ENCODE measurements at places on chromosomes 12 and 14.
A peak's percentile ranks its signal among the peaks of the same experiment; 100 is the strongest.

GRCh38 chr14:76640923-76641395 is 120.3 kb upstream of the VASH1 start:
- no peak for DNase-seq

DNA sequence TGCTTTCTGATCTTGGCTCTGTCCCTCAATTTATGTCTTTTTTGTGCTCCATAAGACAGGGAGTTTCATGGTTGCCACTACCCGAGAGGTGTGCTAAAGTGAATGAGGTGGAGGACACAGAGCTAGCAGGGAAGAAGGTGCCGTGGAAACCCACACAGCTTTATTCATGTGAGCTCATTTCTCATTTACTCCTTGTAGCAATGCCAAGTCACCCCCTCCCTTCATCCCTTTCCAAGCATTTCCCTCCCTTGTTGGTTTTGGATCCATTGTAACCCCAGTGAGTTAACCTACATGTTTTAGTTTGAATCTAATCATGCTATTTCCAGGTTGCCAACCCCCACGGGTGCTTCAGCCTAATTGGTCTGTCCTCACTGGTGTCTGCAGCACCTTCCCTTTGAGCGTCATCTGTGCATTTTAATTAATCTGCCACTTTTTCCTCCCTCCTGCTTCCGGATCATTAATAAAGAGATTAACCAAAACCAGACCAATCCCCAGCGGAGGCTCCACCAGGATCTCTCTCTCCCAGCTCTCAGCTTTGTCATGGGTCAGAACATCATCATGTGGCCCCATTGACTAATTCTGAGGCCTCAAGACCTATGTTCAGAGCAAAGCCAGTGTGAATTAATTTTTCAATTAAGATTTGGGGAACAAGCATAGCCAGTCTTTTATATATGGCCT is 56.2 kb downstream of the NTF3 start:
- DNase-seq = no peak

GRCh38 chr14:56423544-56423943 is 156.1 kb upstream of the TMEM260 start:
- DNase-seq = no peak

- no peak for DNase-seq
Observed at GRCh38 chr14:104637546-104638003, 33.0 kb upstream of the TMEM179 start.

GRCh38 chr12:100515968-100516367 is 42.3 kb downstream of the NR1H4 start:
- no peak for DNase-seq

DNA sequence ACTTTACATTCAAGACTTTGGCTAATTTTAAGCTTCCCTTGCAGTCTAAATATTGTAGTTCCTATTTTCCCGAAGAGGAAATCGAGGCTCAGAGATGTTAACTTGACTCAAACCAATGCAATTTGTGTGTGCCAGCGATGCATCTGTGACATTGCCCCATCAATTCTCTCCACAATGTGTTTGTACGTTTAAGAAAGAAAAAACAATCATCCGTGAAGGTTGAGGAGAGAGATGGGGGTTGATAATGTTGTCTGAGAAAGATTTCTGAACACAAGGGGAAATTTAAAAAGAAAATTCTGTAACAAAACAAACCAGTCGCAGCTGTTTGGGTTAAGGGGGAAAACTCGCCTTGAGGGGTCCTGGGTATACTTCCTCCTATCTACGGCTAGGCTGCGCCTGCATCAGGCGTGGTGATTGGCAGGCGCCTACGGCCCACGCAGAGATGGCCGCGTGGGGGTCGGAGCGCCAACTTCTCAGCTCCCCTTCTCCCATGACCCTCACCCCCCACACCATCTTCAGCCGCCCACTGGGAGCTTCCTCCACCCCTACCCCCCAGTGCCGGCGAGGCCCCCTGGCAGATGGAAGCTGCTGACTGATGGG is 12.3 kb downstream of the SIX1 start:
- no peak for DNase-seq

GRCh38 chr14:92507174-92507768 is 6.3 kb upstream of the RIN3 start:
- DNase-seq = no peak

GRCh38 chr12:30996255-30996654 is 69.7 kb downstream of the TSPAN11 start:
- DNase-seq = no peak

- no peak for DNase-seq
Observed at GRCh38 chr12:499837-500458, 40.2 kb downstream of the B4GALNT3 start.

- no peak for DNase-seq
Observed at GRCh38 chr12:32897687-32898573, 1.4 kb upstream of the PKP2 start.

DNA sequence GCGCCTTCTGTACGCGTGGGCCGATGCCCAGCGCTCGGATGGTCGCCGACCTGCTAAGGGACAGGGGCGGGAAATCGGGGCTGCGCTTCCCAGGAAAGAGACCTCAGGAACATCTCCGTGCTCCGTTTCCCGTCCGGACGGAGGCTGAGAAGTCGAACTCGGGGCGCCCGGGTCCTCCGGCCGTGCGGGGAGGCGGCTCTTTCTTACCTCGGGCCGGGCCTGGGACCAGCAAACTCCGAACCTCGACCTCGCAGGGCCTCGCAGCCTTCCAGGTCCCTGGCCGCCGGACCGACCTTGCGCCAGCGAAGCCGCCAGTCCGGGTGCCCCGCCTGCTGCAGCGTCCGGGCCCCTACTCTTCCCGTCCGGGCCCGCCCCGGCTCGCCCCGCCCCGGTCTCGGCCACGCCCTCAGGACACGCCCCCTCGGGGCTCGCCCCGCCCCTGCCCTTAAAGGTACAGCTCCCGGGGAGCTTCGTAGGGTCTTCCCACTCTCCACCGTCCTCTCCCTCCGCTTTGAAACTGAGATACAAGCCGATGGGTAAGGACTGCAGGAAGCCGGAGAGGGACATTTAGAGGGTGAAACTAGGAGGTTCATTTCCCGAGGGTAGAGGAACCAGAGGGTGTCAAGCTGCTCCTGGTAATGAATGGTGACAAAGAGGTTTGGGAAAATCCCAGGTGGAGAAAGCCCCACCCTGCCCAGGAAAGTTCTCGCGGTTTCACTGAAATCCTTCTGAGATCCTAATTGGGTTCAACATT is at the start of gene SLC8B1:
Gene SLC8B1 (minus strand): TSS at position 324 of the 754 bp plus-strand sequence. CDS start 2,231 bp downstream, outside the sequence.
- peak; percentile 93 for DNase-seq

GRCh38 chr14:73768107-73768506 is 53.9 kb upstream of the PNMA1 start:
- no peak for DNase-seq

- DNase-seq = no peak
Observed at GRCh38 chr12:69765515-69765914, 26.9 kb downstream of the RAB3IP start.

- no peak for DNase-seq
Observed at GRCh38 chr12:47277972-47278448, 198.3 kb upstream of the AMIGO2 start.

DNA sequence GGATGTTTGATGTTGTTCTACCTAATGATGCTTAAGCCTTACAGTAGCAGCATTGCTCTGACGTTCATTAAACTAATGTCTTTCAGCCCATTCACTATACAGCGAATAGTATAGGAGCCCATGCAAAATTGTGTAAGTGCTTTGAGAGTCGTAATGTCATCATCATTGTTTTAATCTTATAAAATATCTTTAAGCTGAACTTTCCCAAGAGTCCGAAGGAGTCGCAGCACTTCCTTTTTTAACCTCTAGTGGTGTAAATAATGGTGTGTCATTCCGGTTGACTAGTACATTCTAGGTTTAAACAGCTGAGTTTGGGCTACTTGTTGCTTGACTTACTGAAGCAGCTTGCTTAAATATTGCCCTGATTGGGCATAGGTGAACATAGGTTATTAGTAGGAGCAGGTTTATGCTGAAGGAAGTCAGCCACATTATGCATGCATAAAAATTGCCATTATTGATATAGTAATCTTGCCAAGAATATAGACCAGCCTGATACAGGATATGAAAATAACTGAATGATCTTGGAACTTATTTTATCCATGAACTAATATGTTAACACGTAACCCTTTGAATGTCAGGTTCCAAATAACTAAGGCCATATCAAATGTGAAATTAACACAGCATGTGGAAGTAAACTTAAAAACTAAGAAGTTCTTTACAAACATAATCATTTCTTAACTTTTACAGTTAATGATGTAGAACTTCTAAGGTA is 2.6 kb downstream of the WNK1 start:
- DNase-seq = no peak
